ENCODE measurements at places on chromosomes 5 and 9.

GRCh38 chr9:99016681-99017387 is 73.1 kb downstream of the COL15A1 start:
- DNase-seq, result no peak

- no peak for DNase-seq
Measured at GRCh38 chr9:112007575-112008240, 111.1 kb downstream of the UGCG start.

DNA sequence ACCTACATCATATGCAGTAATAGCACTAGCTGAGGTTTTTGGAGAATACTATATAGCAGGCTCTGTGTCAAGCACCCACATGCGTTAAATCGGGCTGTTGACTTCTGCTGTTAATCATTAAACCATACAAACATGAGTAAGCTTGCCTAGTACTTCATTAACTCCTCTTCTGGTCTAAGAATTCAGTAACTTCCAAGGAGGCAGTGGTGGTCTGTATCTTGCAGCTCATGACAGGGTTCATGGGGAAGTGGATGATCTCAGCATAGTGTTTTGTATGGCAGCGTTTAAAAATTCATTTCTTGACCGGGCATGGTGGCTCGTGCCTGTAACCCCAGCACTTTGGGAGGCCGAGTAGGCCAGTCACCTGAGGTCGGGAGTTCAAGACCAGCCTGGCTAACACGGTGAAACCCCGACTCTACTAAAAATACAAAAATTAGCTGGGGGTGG is at the start of gene HAVCR1:
Gene HAVCR1 (minus strand): TSS at position 24 of the 447 bp plus-strand sequence. CDS start 1,173 bp downstream, outside the sequence.
- no peak for DNase-seq

DNA sequence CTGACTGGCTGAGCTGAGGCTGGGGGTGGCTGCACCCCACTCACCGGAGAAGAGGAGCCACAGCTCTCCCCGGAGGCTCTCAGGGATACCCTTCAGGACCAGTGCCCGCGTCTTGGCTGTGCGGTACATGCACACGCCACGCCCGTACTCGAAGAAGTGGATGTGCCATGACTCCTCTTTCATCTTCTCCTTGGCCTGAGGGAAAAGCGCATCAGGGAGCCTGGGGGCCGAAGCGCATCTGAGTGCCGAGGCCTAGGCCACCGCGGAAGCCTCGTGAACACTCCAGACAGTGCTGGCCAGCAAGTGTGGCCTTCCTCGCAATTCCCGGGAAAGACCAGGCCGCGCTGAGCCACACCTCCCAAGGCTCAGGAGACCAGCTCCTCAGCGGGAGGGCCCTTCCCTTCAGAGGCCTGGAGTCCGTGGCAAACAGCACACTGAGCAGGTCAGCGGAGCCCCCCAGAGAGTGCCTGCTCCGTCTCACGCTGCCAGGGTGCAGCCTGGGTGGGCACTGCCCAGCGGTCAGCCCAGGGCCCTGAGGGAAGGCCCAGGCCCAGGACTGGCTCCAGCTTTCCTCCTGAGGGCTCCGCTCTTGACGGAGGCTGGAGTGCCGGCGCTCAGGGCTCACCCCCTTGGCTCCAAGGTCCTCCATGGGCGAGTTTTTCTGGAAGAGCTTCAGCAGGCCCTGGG is 20.5 kb upstream of the MRNIP start:
- DNase-seq, result no peak

DNA sequence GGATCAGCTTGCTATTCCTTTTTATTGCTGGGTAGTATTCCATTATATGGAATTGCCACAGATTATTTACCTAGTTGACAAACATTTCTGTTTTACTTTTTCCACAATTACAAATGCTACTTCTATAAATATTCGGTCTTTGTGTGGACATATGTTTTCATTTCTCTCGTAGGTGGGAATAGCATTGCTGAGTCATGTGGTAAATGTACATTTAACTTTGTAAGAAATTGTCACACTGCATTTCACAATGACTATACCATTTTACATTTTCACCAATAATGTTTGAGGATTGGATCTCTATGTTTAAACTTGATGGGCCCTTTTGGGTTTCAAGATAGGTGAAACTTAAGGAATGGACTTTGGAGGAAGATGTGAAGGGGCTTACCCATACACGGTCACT is 19.7 kb downstream of the RAI14 start:
- DNase-seq, result no peak

DNA sequence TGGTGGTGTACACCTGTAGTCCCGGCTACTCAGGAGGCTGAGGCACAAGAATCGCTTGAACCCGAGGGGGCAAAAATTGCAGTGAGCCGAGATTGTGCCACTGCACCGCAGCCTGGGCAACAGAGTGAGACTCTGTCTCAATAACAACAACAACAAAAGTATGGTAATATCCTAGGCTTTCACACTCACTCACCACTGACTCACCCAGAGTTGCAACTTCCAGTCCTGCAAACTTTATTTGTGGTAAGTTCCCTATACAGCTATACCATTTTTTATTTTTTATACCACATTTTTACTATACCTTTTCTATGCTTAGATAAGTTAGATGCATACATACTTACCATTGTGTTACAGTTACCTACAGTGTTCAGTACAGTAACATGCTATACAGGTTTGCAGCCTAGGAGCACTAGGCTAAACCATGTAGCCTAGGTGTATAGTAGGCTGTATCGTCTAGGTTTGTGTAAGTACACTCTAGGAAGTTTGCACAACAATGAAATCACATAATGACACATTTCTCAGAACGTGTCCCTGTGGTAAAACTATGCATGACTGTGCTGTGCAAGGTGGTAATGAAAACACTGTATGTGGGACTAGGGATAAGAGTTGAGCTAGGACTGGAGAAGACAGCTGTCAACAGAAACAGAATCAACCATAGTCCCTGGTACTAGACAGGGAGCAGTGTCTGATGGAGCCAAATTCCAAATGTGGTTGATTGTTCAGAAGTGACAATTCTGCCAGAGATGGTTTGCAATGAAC is 109.5 kb upstream of the RAD23B start:
- no peak for DNase-seq

GRCh38 chr5:167658889-167659288 is 632.6 kb upstream of the WWC1 start:
- DNase-seq, result no peak

DNA sequence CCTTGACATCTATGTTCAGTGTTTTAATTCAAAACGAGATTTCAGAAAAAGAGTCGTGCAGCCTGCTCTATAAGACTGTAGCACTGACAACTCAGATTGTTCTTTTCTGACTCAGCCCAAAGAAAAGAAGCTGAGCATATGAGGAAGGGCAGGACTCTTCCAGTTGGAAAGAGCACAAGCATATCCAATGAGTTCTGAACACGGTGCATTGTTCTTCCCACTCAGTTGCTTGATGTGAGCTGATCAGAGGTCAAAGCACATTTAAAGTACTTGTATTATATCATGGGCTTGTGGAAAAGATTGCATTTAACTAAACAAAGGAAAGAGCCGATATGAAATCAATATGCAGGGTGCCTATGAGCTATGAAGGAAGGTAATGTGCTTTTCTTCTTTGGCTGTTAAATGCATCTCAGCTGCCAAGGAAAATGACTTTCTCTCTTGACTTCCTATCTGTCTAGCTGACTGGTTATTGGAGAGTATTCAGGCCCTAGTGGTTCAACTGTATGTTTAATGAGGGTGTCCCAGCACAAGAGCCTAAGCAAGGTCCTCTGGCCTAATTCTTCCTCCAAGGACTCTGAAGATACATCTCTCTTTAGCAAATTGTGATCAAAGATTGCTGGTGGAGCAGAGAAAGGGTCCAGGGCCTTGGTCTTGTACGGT is 226.6 kb upstream of the PPP1R2B start:
- no peak for DNase-seq

- DNase-seq, result no peak
Measured at GRCh38 chr5:141398608-141399007, 861 bp downstream of the PCDHGB5 start.

DNA sequence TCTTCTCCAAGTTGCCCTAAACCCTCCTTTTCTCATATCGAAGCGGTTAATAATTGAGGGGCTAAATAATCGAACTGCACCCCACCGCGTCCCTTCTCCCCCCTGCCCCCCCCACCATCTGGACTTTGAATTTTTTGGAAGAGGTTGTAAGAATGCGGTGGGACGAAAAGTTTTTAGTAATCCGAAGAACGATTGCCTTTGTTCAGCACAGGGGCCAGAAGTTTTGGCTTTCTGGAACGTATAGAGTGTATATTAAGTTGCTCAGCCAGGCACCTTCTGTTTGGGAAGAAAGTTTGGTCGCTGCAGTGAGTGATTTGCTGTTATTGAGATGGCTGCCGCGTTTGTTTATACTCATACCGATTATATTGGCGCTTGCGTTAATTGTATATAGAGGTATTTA is 518 bp downstream of the ERBIN start:
- peak; percentile 23 for DNase-seq
